ENCODE measurements at places on chromosomes 3 and 15.

DNA sequence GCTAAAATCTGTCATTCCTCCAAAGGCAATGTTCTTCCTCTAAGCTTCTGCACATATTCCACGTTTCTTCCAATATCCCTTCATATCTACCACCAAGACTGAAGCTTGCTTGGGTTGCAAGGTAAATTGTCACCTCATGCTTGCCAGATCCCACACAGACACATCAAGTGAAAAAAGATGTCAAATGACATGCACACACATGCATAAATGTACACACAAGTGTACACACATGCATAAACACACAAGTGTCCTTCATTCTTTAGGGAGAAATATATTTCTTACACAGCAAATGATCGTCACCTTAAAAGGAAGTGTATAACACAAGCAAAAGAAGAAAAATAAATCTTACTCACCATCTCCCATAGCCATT is 59.4 kb downstream of the CLASP2 start:
- DNase-seq, result no peak
- no peaks in the 10 kb centered on the region for H3K36me3 ChIP-seq
- H3K4me1 ChIP-seq, result peaks cover 2% of the 10 kb centered on the region
- no peak overlapping the region for H3K4me3 ChIP-seq
- no peaks in the 10 kb centered on the region for H3K27me3 ChIP-seq
- no peak overlapping the region for H3K27ac ChIP-seq

GRCh38 chr3:138946663-138947494 is at the start of the genes FOXL2 and FOXL2NB:
FOXL2 (minus strand) TSS chr3:138947137; CDS start chr3:138946722, 415 bp downstream.
FOXL2NB (plus strand) TSS chr3:138947217; CDS start chr3:138947365, 148 bp downstream.
- H3K4me3 ChIP-seq, result peak within 1 kb of the TSS; percentile 28
- H3K4me1 ChIP-seq, result peaks cover 2% of the 10 kb centered on the region
- H3K27me3 ChIP-seq, result no peaks in the 10 kb centered on the region
- no peak within 1 kb of the TSS for H3K27ac ChIP-seq
- no peak for DNase-seq

DNA sequence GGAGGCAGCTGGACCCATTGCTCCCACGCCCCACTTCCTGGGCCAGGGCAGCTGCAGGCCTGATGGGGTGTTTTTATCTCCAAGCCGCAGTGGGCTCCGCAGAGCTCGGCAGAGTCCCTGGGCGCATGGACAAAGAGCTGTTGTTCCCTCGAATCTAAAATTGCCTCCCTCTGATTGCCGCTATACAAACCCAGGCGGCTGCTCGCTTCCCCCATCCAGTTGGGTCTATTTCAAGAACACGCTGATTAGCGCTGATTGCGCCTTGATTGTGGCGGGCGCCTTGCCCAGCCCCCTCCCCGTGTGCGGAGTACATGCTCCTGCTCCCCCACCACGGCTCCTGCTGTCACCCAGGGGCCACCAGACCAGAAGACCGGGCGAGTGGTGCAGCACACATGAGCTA is 43.4 kb upstream of the SLC6A1 start:
- H3K4me1 ChIP-seq, result no peaks in the 10 kb centered on the region
- H3K27ac ChIP-seq, result no peak overlapping the region
- H3K27me3 ChIP-seq, result no peaks in the 10 kb centered on the region
- no peak for DNase-seq

GRCh38 chr3:43559961-43560360 is 61.9 kb downstream of the ANO10 start:
- H3K36me3 ChIP-seq, result peaks cover 2% of the 10 kb centered on the region
- H3K4me3 ChIP-seq, result no peak overlapping the region
- DNase-seq, result no peak
- no peaks in the 10 kb centered on the region for H3K4me1 ChIP-seq
- no peaks in the 10 kb centered on the region for H3K27me3 ChIP-seq

GRCh38 chr15:83869341-83869740 is 215.4 kb downstream of the ADAMTSL3 start:
- H3K27me3 ChIP-seq, result no peaks in the 10 kb centered on the region
- no peaks in the 10 kb centered on the region for H3K36me3 ChIP-seq
- DNase-seq, result no peak
- no peaks in the 10 kb centered on the region for H3K4me1 ChIP-seq

GRCh38 chr3:195441992-195442572 is 738 bp downstream of the ACAP2 start:
- peak overlapping the region; percentile 72 for H3K27ac ChIP-seq
- peak overlapping the region; percentile 70 for H3K4me3 ChIP-seq
- no peaks in the 10 kb centered on the region for H3K27me3 ChIP-seq
- peak; percentile 56 for DNase-seq
- H3K4me1 ChIP-seq, result no peaks in the 10 kb centered on the region

DNA sequence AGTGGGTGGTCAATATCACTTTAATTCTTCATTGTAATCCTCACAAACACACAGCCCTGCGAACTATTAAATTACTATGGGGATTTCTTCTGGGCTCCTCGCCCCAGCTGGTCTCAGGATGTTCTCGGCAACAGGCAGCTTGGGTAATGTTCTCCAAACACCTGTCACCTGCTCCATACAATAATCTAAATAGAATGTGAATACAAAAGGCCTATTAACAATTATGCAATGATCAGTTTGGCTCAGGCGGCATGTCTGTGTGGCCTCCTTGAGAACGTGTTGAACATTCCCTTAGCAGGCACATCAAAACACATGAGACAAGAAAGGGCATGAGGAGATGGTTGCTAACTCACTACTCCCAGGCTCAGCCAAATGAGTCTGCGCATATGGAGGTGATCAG is 158.6 kb upstream of the KBTBD8 start:
- H3K36me3 ChIP-seq, result no peaks in the 10 kb centered on the region
- H3K27ac ChIP-seq, result no peak overlapping the region
- no peak overlapping the region for H3K4me3 ChIP-seq
- no peaks in the 10 kb centered on the region for H3K27me3 ChIP-seq

DNA sequence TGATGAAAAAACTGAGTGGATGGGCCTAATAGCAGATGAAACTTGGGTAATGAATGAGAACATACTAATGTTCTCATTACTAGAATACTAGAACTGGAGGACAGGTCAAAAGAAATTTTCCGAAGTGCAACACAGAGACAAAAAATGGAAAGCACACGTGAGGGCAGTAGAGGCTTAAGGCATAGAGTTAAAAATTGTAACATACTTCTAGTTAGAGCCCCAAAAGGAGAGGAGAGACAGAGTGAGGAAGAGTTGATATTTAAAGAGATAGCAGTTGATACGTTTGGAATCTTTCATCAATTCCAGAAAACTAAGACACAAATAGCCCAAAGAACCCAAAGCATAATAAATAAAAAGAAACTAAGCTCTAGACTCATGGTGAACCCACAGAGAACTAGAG is 327.9 kb downstream of the SQOR start:
- no peak overlapping the region for H3K4me3 ChIP-seq
- H3K36me3 ChIP-seq, result no peaks in the 10 kb centered on the region
- DNase-seq, result no peak
- no peaks in the 10 kb centered on the region for H3K27me3 ChIP-seq
- H3K27ac ChIP-seq, result no peak overlapping the region

- no peak for DNase-seq
- peaks cover 3% of the 10 kb centered on the region for H3K4me1 ChIP-seq
- H3K27ac ChIP-seq, result no peak overlapping the region
- H3K36me3 ChIP-seq, result peaks cover 2% of the 10 kb centered on the region
- H3K4me3 ChIP-seq, result no peak overlapping the region
- H3K27me3 ChIP-seq, result no peaks in the 10 kb centered on the region
Observed at GRCh38 chr15:91912336-91912735, 58.8 kb downstream of the SLCO3A1 start.

DNA sequence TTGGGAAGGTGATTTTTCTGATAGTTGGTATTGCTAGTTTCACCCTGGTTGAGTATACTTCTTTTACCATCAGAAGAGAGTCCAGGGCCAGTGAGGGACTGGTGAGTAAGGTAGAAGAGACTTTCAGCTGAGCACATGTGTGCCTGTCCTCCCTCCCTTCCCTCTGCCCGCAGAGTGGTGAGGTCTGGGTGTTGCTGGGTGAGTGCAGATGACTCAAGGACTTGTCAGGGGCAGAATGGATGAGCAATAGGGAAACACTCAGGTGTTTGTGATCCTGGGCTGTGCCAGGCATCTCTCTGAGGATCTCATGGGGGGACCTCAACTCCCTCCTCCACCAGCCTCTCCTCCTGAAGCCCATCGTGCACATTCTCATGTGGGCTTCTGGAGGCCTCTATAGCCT is 76.0 kb upstream of the GSK3B start:
- DNase-seq, result no peak
- no peaks in the 10 kb centered on the region for H3K36me3 ChIP-seq
- no peak overlapping the region for H3K4me3 ChIP-seq
- H3K27me3 ChIP-seq, result no peaks in the 10 kb centered on the region
- peaks cover 3% of the 10 kb centered on the region for H3K4me1 ChIP-seq
- H3K27ac ChIP-seq, result no peak overlapping the region

DNA sequence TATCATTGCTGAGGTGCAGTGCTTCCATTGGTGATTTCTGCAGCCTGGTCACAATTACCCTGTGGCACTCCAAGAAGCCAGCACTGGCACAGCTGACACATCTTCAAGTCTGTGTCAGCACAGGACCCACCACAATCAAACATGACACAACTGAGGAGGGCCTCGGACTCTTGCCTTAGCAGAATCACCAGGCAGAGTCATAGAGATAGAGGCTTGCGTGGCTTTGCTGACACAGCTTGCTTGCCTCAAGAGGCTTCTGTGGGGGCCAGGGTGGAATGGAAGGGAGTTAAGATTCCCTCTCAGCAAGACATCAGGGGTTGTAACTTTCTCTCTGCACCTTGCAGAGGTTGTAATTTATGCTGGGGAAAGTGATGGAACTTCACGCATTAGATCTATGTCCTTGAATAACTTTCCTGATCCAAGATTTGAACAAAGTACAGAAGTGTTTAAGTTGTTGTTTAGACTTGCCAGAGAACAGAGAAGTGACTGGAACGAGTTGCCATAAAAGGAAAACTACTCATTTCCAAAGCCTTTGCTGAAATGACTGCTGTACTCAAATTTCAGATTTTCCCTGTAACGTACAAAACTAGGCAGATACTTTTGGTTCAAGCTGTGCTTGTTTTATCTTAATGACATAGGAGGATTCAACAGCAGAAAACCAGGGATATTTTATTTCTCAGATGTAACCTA is 170.7 kb downstream of the DIPK2A start:
- no peak for DNase-seq
- H3K36me3 ChIP-seq, result no peaks in the 10 kb centered on the region
- peaks cover 2% of the 10 kb centered on the region for H3K4me1 ChIP-seq
- H3K4me3 ChIP-seq, result no peak overlapping the region
- no peaks in the 10 kb centered on the region for H3K27me3 ChIP-seq

- peak; percentile 85 for DNase-seq
- H3K27ac ChIP-seq, result peak overlapping the region; percentile 81
- H3K4me1 ChIP-seq, result no peaks in the 10 kb centered on the region
- no peaks in the 10 kb centered on the region for H3K27me3 ChIP-seq
- no peaks in the 10 kb centered on the region for H3K36me3 ChIP-seq
Observed at GRCh38 chr3:9915254-9916141, 1.4 kb upstream of the IL17RC start.

DNA sequence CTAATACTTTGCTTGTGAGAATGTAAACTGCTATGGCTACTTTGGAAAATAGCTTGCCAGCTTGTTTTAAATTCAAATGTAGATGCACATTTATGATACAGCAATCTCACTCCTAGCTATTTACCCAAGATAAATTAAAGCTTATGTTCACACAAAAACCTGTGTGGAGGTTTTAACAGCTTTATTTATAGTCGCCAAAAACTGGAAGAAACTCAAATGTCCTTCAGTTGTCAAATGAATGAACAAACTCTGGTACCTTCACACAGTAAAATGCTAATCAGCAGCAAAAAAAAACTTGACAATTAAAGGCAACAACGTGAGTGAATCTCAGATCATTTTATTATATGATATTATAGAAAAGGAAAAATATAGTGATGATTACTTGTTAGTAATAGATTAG is 248.6 kb upstream of the NECTIN3 start:
- H3K36me3 ChIP-seq, result no peaks in the 10 kb centered on the region
- H3K4me1 ChIP-seq, result no peaks in the 10 kb centered on the region
- no peaks in the 10 kb centered on the region for H3K27me3 ChIP-seq
- H3K4me3 ChIP-seq, result no peak overlapping the region
- H3K27ac ChIP-seq, result no peak overlapping the region
- no peak for DNase-seq

GRCh38 chr3:139110072-139110830 is 65.6 kb upstream of the PRR23C start:
- DNase-seq, result no peak
- H3K4me1 ChIP-seq, result no peaks in the 10 kb centered on the region
- H3K27ac ChIP-seq, result no peak overlapping the region
- no peak overlapping the region for H3K4me3 ChIP-seq
- H3K27me3 ChIP-seq, result no peaks in the 10 kb centered on the region
- no peaks in the 10 kb centered on the region for H3K36me3 ChIP-seq

GRCh38 chr3:163438760-163439159 is 1639.5 kb downstream of the SI start:
- no peaks in the 10 kb centered on the region for H3K27me3 ChIP-seq
- no peak overlapping the region for H3K4me3 ChIP-seq
- no peaks in the 10 kb centered on the region for H3K4me1 ChIP-seq
- no peak for DNase-seq

GRCh38 chr15:100095541-100096247 is 246.1 kb downstream of the ADAMTS17 start:
- H3K27ac ChIP-seq, result no peak overlapping the region
- no peaks in the 10 kb centered on the region for H3K4me1 ChIP-seq
- DNase-seq, result no peak

DNA sequence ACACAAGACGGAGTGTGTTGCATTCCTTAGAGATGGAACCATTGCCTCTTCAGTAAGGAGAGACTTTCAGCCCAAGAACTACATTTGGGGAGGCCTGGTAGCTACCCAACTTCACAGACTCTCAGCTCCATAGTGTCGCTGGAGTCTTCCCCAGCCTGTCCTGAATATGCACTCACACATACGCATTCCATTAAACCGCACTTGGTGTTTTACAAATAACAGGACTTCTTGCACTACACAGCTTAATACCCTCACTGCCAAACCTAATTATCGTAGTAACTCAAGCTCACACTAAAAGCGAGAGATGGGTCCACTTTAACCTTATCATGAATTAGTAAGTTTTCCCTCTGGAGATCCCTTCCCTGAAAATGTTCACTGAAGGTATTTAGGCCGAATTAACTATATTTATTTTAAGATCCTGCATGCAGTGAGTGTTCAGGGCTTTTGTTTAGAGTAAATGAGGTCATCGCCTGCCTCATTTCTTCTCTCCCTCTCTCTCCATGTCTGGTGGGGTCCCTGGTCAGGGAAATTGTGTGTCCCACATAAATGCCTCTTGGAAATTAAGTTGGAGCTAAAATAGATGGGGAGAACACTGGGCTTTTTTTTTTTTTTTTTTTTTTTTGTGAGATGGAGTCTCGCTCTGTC is 171.9 kb downstream of the FAM43A start:
- H3K4me3 ChIP-seq, result no peak overlapping the region
- H3K27ac ChIP-seq, result no peak overlapping the region
- no peak for DNase-seq

GRCh38 chr3:45082142-45082538 is 56.0 kb downstream of the CLEC3B start:
- no peak overlapping the region for H3K4me3 ChIP-seq
- H3K27me3 ChIP-seq, result no peaks in the 10 kb centered on the region
- no peak overlapping the region for H3K27ac ChIP-seq
- no peaks in the 10 kb centered on the region for H3K4me1 ChIP-seq
